ENCODE measurements at places on chromosomes 7 and 10.

- no peak for DNase-seq
Observed at GRCh38 chr7:50728184-50728583, 54.5 kb downstream of the GRB10 start.

DNA sequence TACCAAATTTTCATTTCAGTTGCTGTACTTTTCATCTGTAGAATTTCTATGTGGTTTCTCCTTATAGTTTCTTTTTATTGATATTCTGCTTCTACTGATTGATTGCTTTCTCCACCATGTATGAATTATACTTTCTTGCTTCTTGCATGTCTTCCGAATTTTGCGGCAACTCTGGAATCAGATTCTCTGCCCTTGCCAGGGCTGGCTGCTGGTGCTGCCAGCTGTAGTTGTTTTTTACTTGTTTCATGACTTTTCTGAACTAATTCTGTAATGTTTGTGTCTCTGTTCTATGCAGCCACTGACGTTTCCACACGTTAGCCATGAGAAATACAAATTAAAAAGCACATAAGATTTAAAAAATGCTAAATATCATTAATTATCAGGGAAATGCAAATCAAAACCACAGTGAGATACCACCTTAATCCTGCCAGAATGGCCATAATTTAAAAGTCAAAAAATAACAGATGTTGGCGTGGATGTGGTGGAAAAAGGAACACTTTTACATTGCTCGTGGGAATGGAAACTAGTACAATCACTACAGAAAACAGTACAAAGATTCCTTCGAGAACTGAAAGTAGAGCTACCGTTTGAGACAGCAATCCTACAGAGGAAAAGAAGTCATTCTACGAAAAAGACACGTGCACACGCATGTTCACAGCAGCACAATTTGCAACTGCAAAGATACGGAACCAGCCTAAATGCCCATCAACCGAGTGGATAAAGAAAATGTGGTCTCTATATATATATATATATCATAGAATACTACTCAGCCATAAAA lies 51.5 kb downstream of the MAD1L1 start:
- DNase-seq: no peak

GRCh38 chr10:90872648-90873020 lies 860 bp downstream of the RPP30 start:
- DNase-seq: peak; percentile 58

DNA sequence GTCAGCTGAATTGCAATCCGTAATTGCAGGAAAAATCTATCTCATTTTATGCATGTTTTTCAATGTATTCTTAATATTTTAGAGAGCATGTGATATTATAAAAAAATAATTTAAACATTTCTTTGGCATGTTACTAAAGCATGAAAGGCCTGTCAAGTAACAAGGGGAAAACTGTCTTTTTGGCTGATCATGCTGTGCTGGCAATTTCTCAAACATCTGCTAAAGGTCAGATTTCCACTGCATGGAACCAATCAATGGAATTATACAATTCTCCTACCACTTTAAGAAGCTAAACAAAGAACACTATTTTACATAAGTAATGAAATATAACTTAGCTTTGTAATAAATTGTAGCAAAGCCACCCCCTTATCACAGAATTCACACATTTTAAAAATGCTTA lies 49.4 kb downstream of the JMJD1C start:
- DNase-seq: no peak

DNA sequence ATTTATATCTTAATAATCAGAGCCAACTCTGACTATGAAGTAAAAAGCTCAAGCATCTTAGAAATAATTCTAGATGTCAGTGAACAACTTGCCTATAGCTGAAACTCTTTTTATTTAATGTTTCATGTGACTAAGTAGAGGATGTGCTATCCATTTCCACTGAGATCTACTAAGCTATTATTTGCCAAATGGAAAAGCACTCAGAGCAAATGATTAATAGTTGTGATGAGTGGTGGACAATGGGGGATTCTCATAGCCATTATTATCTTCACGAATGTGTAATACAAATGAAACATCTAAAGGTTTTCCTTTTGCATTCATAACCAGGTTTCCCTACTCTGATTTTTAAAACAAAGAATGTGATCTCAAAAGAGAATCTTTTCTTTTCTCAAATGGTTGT lies 126.6 kb upstream of the GNAI1 start:
- no peak for DNase-seq

DNA sequence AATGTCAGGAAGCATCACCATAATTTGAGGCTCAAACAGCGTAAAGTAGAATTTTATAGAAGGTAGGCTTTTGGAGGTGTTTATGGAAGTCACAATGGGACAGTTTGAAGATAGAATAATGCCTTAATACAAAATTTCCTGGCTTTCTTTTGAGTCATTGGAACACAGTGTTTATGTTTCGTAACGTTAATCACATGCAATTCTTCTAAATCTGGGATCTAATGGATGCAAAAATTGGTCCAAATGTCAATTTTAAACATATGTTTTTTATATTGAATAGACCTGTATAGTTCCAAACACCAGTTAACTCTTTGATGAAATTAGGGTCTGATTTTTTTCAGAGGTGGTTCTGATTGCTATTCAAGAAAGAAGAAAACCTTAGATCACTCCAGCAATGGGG lies 86.5 kb upstream of the HPS1 start:
- DNase-seq: no peak

DNA sequence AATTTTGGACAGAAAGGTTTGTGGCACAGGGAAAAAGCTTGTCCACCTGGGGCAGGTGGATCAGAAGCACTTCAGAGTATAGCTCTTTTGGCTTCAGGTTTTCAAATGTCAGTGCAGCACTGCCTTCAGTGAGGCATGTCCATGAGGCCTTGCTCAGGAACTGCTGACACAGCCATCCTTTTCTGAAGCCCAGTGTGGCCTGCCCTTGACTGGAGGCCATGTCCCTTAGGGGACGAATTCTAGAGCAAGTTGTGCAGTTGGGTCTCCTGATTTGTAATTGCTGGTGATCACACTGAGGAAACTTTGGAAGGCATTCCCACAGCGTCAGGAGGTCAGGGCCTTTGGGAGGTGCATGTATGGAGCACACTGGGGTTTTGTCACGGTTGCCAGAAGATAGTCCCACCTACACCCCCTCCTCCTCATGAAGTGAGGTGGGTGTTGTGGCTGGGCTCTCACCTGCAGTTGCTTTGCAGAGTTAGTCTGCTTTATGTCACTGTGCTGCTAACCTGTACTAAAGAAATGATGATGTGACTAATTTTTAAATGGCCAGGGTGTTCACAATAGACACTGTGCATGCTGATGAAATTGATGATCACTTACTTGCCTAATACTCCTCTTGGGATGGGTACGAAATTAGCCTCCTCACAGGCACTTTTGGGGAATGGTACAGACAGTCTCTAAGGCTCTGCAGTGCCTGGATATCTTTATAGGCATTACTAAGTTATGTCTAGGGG lies 41.7 kb downstream of the OGDH start:
- no peak for DNase-seq

DNA sequence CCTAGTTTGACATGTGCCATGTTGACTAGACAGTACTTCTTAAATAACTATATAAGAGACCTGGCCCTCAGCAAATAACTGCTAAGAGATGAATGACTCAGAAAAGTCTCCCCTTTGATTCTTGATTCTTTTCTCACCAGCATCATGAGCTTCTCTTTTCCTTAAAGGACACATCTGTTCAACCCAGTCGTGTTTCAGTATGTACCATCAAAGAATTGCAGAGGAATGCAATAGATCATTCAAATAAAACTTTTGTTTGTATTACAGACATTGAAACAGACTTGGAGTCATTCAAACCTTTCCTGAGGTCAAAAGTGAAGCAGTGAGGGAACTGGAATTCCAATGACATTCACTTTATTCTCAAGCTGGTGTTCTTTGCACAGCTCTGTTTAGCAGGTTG lies 598.3 kb upstream of the GHITM start:
- DNase-seq: no peak

DNA sequence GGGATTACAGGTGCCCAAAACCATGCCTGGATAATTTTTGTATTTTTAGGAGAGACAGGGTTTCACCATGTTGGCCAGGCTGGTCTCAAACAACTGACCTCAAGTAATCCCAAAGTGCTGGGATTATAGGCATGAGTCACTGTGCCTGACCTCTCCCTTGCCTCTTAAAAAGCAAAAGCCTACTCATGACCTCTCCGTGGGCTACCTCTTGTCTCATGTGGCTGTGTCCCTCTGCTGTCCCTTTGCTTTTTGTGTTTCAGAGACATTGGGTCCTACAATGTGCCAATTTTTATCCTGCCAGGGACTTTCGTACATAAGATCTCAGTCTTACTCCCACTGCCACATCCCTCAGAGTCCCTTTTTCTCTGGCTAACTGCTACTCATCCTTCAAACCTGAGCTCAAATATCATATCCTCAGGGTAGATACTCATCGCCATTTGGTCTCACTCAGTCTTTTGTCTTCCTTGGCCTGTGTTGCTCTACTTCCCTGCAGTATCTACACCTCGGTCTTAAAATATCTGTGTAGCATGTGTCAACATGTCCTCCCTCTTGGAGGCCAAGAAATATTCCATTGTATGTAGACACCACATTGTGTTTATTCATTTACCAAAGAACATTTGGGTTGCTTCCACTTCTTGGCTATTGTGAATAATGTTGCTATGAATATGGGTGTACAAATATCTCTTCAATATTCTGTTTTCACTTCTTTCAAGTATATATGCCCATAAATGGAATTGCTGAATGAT lies 465.0 kb upstream of the KLF6 start:
- no peak for DNase-seq

- peak; percentile 76 for DNase-seq
Observed at GRCh38 chr10:83871187-83872081, 267.9 kb upstream of the GHITM start.

DNA sequence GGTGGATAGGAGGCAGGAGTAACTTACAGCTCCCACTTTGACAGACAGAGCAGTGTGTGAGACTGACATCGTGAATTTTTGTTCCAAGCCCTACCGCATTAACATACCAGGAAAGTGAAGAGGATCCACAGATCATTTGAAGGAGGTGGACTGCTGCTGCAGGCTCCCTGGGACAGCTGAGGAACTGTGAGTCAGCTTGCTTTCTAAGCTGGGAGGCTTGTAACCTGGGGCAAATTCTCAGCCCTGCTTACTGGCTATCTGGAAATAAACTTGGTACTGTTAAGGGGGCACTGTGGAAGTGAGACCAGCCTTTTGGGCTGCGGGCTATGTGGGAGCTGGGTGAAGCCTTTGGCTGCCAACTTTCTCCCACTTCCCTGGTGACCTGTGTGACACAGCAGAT lies 1202.5 kb downstream of the DNAJB9 start:
- no peak for DNase-seq

All from activated naive CD4-positive, alpha-beta T cell treated with anti-CD3 and anti-CD28 coated beads for 36 hours (primary cell).